Activated naive CD4-positive, alpha-beta T cell treated with anti-CD3 and anti-CD28 coated beads, Interleukin-2, amount 50 U/mL, for 16 hours (primary cell): ENCODE measurements at places on chromosomes 2 and 18.

DNA sequence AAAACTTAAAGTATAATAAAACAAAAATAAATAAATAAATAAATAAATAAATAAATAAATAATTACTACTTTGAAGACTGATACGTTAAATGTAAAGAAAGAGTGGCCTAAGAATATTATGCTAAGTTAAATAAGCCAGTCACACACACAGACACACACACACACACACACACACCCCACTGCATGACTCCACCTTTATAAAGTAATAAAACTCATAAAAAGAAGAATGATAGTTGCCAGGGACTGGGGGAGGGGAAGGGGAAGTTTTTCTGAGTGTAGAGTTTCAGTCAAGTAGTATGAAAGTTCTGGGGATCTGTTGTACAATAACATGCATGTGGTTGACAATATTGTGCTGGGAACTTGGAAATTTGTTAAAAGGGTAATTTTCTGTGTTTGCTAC lies 1237.5 kb upstream of the GYPC start:
- no peak for DNase-seq

DNA sequence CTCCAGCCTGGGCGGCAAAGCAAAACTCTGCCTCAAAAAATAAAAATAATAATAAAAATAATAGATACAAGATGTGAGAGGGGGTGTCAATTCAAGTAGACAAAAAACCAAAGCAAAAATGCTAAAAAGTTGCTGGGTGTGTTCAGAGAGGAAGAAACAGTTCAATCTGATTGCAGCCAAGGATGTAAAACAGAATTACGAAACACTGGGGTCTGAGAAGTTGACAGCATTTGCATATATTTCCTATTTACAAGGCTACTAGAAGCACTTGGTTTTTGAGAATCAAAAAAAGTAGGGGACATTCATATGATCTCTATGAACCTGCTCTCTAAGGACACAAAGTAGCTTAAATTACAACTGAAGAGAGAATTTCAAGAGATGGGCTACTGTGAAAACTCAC lies 7.6 kb downstream of the TRIP12 start:
- DNase-seq, result no peak

GRCh38 chr2:71608441-71608840 lies 155.1 kb downstream of the DYSF start:
- no peak for DNase-seq

- no peak for DNase-seq
Measured at GRCh38 chr2:170486730-170487129, 228.4 kb upstream of the SP5 start.

DNA sequence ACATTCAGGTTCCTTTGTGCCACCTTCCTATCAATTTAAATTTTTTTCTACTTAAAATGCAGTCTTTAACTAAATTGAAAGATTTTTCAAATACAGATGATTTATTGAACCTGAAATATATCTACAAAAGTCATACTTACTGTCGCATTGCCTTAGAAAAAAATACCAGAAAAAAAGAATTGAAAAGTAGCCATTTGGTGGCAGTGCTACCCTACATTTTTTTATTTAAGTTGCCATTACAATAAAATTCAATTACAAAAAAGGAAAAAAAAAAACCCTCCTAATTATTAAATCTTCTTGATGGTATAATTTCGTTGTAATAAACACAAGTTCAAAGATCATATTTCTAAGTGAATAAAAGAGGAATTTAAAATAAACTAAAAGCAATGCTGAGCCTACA lies 43.4 kb downstream of the DSC3 start:
- DNase-seq, result no peak

DNA sequence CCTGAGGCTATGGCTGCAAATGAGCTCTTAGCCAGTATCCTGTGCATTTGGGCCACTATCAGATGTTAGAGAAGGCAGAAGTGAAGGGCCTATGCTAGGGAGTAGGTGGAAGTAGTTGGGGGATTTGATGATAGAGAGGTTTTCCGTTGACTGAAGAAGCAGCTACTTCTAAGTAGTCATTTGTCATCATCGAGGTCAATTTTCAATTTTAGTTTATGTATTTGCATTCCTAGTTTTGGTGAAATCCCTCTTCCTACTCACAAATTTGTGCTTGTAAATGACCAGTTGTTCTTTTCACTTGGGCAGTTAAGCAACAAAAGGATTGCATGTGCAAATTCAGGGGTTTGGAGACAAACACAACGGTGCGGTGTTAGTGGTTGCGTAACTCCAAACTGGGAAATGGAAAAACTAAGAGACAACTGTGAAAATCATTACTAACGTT lies 48.5 kb upstream of the PELI1 start:
- DNase-seq, result no peak

DNA sequence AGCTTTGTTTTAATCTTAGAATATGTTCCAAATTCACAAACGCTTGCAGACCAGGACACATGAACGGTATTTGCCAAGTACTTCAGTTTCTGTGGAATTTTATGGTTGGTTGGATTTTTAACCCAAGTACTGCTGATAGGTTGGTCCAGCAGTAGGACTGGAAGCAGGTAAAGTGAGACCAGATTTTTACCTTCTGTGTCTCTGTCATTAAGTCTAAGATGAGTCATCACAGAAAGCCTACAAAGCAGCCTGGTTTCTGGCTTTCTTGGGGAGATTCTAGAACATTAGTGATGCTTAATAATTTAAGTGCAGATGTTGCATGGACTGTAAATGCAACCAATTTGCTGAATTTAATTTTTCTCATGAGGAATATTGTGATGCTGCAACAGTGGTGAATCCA lies 100.5 kb downstream of the SCG2 start:
- no peak for DNase-seq

GRCh38 chr2:111062417-111062816 lies 58.3 kb upstream of the BCL2L11 start:
- DNase-seq, result no peak

DNA sequence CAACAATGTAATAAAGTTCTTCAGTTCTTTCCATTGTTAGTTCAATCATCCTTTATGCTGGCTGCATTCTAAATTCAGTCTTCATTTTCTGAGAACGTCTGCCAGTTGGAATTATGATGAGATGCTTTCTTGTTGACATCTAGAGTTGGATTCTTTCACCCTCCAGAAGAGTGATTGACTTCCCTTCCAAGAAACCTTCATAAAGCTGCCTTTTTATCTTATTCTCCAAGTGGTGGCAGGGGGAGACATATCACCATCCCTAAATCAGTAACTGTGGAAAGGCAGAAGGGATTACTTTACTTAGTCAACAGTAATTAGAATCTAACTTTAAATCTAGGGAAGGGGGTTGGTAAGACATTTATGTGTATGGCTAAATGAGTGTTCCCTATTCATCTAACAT lies 86.8 kb upstream of the GULP1 start:
- no peak for DNase-seq

- no peak for DNase-seq
Measured at GRCh38 chr2:179613701-179614100, 247.7 kb downstream of the ZNF385B start.

GRCh38 chr2:162118166-162119031 lies 33.6 kb downstream of the GCG start:
- no peak for DNase-seq

DNA sequence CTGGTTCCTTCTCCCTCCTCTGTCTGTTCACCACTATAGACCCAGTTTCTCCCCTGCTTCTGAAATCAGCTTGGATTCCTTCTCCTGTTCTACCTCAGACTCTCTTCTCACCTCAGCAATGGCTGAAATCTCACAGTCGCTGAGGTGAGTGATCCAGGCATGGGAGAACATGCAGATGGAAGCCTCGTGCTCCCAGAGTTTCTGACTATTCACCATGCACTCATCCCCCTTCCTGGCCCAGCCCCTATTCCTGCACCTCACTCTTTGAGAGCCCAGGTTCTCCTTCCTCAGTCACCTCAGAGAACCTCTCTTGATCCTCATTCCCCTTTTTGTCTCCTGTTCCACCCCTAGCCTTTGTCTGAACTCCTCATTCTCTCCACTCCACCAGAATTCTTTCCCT lies 78.5 kb downstream of the SPTBN1 start:
- DNase-seq, result no peak

- DNase-seq, result no peak
Measured at GRCh38 chr2:120737340-120738101, 1.9 kb downstream of the GLI2 start.

DNA sequence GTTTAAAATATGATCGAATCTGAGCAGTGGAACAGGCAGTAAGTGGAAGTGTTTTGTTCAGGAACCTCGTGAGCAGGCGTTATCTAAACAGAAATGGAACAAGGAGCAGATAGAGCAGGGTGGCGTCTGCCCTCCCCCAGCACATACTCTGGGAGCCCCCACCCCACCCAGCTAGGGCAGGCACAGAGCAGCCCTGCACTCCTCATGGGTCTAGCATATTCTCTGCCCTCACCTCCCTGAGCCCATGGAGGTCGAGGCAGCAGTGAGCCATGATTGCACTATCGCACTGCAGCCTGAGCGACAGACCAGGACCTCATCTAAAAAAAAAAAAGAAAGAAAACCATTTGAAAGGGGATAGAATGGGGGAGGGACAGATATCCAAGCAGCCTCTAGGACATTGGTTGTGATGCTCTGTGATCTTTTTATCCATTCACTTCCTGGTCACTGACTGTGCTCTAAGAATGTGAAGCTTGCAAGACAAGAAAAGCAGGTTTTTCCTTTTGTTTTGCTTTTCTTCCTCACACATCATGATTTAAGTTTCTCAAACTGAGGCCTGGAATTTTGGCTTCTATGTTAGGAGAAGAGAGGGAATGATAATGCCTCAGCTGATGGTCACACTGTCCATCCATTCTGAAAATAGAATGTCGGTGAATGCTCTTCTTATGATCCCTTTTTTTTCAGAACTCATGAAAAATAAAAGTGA lies 3.1 kb downstream of the MLPH start:
- no peak for DNase-seq

- DNase-seq, result no peak
Measured at GRCh38 chr2:191839918-191840804, 6.7 kb downstream of the CAVIN2 start.

DNA sequence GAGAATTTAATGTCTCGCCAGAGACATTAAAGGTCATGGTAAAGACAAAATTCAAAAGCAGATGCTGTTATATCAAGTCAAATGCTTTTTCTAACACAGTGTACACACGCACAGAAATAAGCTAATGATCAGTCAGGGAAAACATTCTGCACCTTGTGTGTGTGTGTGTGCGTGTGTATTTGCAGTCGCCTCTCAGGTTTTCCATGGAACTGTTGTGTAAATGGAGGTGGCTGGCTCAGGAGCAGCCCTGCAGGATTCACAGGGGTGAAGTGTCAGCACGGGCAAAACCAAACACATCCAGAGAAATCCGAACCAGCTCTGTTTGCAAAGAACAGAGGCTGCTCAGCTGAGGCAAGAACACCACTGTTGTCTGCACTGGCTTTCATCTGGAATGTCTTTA lies 76.2 kb upstream of the YWHAQ start:
- DNase-seq, result no peak

DNA sequence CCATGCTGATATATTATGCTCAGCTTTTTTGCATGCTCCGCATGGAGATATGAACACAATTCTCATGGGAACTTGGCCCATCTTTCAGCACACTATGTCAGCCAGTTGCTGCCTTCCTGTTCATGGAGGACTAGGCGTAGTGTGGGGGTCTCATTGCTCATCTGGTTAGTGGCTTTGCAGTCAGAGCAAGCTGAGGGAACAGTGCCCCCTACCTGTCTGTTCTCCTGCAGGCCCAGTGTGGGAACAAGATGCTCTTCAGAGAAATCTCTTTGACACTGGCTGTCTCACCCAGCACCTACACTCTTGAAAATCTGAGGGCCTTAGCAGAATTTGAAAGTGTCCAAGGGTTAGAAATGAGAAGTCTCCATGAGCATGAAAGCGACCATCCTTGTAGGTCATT lies 47.1 kb downstream of the SPTBN1 start:
- DNase-seq, result peak; percentile 28

DNA sequence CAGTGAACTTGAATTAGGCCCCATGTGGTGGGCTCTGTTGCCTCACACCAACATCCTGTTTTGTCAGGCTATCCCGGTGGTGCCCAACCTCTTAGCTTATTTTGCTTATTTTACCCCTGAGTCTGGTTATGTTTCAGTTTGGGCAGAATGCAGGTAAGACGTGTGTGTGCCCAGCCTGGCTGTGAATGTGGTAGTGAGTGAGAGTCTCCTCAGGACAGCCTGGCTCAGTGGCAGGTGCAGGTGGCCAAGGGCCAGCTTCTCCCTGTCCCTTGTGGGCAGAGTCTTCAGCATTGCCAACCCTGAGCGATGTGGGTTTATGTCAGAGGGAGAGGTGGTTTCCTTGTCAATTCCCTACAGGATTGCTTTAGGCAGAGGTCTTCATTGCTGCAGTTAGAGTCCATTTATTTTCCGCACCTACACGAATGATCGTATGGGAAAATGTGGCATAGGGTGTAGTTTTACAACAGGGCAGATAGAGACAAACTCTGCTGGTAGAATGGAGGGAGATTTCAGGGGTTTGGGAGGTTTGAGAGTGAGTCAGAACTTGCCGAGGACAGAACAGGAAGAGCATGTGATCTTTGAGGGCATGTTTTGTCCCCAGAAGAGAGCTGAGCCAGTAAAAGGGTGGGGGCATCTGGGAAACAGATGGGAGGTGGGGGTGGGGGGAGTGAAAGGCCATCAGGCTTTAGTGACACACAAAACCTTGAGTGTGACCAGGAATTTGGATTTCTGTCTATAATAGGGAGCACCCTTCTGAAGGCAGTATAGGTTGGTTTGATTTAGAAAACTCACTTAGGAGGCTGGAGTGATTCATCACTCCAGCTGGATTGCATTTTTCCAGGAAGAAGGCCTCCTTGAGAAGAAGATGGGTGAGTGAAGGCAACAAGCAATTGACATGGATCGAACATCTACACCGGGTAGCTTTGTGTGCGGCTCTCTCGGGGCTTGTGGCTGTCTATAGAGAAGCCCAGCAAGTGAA lies 156.2 kb upstream of the CELF4 start:
- DNase-seq, result no peak

DNA sequence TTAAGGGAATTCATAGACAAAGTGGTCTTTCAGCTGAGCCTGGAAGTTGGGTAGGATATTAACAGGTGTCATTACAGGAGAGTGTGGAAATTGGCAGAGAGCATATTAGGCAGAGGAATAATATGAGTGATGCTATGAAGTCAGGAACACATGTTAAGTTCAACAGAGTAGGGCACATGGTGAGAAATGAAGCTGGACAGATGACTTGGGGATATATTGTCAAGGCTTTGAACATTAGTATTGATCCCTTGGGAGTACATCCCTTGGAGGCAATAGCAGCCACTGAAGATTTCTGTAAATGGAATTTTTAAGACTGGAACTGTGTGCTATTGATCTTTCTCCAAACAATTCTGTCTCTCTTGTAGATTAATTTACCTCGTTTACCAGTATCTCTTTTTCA lies 170.7 kb downstream of the SCG2 start:
- no peak for DNase-seq

GRCh38 chr2:98868548-98869271 lies 67.3 kb downstream of the CRACDL start:
- DNase-seq, result no peak

DNA sequence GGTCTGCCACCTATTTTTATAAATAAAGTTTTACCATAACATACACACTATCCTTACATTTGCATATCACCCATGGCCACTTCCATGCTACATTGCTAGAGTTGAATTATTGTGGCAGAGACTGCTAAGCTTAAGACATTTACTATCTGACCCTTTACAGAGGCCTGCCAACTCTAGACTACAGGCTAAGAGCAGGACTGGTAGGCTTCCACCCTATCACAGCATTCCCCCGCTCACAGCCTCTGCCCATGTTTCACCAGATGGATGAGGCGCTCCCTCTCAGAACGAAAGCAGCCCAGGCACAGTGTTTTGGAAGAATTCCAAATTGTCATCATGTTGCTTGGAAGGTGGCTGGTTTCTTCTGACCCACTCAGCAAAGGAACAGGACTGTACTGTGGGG lies 91.7 kb upstream of the SLC35G4 start:
- DNase-seq, result no peak

- DNase-seq, result no peak
Measured at GRCh38 chr2:215745331-215745730, 268.0 kb downstream of the MREG start.
